Activated CD8-positive, alpha-beta memory T cell treated with anti-CD3 and anti-CD28 coated beads for 1 hour (primary cell): ENCODE measurements at places on chromosomes 4 and X.

- no peak for DNase-seq
These were observed 6.6 kb upstream of the AGA start for GRCh38 chr4:177448850-177449249.

GRCh38 chr4:106585915-106586349, 217.4 kb upstream of the GIMD1 start:
- DNase-seq = no peak

GRCh38 chr4:30719454-30720020, 632 bp upstream of the PCDH7 start:
- DNase-seq = no peak

GRCh38 chr4:52932591-52933470, 70.7 kb downstream of the RASL11B start:
- DNase-seq = no peak

DNA sequence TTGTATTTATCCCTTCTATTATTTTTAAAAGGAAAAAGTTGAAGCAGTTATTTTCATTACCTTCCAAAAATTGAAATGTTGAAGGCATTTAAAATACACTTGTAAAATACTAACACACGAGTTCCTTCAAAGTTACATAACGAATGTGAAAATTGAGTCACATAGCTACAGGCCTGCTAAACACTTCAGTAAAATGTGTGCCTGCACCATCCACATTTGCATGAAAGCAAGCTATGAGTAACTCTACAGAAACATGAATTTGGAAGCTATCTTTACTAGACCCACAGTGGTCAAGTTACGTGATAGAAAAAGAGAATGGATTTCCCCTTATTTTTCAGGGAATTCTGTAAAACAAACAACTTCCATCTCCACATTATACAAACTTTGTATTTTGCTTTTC, 1148.8 kb upstream of the PCDH7 start:
- DNase-seq = no peak
